ENCODE measurements at places on chromosomes 7 and 10.

- no peak for DNase-seq
Observed at GRCh38 chr7:122430710-122431109, 126.2 kb upstream of the FEZF1 start.

GRCh38 chr7:152674860-152675758, 832 bp downstream of the XRCC2 start:
- no peak for DNase-seq

GRCh38 chr10:91150631-91151030, 69.8 kb upstream of the PCGF5 start:
- no peak for DNase-seq

DNA sequence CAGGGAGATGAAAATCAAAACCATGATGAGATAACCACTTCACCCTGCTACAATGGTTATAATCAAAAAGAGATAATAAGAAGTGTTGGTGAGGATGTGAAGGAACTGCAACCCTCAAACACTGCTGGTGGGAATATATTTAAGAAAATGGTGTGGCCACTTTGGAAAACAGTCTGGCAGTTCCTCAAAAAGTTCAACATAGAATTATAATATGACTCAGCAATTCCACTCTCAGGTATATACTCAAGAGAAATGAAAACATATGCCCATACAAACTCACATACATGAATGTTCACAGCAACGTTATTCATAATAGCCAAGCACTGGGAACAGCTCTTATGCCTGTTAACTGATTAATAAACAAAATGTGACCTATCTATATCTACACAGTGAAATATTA, 104.8 kb downstream of the SLC25A13 start:
- no peak for DNase-seq

DNA sequence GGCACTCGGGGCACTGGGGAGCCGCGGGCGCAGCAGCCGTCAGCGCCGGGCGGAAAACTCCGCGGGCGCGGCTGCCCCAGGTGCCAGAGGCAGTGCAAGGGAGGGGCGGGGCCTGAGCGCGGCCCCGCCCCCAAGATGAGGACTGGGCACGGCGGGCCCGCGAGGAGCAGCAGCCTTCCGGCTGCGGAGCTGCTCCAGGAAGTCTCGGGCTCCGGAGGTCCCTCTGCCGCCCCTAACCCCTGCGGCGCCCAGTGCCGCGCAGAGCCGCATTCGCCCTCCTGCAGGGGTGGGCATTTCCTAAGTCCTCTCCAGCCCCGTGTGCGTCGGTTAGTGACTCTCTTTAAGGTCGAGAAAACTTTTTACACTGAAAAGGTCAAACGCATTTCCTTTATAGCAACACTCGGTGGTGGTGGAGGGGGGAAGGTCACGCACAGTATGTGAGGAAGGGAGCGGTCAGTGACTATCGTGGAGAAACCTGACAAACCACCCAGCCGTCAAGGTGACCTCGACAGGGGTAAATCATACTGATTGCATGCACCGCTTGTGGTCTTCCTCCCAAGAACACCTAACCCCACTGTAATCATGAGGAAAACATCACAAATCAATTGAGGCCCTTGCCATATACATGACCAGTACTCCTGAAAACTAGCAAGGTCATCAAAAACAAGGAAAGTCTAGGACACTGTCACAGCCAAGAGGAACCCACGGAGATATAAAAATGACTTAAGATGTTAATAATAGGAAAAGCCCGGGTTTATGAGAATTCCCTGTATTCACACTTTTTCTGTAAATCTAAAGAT, at the start of gene ANXA11:
TSS of gene ANXA11 (minus strand) at position 61 of the 800 bp plus-strand sequence. CDS start 32,676 bp downstream, outside the sequence.
- DNase-seq, result peak; percentile 61

DNA sequence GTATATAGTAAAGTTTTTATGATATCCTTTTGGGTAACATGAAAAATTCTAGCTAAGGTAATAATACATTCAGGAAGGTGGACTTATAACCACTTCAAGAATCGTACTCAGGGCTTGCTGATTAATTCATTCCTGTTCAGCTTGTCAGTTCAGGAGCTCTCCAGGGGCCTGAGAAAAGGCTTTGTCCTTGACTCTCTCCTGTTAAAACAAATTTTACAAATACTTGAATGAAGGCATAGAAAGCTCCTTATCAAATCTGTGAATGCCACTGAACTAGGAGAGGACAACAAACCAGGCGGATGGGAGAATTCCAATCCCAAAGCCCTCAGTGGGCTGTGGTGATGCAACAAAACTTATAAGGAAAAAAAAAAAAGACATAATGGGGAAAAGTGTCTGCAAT, 354.5 kb upstream of the ZMIZ1 start:
- no peak for DNase-seq

- no peak for DNase-seq
Observed at GRCh38 chr10:59342723-59343122, 19.6 kb downstream of the FAM13C start.

GRCh38 chr10:100341953-100342626, 4.9 kb upstream of the SCD start:
- DNase-seq, result no peak

GRCh38 chr10:90969121-90969534, 48.2 kb upstream of the ANKRD1 start:
- no peak for DNase-seq

DNA sequence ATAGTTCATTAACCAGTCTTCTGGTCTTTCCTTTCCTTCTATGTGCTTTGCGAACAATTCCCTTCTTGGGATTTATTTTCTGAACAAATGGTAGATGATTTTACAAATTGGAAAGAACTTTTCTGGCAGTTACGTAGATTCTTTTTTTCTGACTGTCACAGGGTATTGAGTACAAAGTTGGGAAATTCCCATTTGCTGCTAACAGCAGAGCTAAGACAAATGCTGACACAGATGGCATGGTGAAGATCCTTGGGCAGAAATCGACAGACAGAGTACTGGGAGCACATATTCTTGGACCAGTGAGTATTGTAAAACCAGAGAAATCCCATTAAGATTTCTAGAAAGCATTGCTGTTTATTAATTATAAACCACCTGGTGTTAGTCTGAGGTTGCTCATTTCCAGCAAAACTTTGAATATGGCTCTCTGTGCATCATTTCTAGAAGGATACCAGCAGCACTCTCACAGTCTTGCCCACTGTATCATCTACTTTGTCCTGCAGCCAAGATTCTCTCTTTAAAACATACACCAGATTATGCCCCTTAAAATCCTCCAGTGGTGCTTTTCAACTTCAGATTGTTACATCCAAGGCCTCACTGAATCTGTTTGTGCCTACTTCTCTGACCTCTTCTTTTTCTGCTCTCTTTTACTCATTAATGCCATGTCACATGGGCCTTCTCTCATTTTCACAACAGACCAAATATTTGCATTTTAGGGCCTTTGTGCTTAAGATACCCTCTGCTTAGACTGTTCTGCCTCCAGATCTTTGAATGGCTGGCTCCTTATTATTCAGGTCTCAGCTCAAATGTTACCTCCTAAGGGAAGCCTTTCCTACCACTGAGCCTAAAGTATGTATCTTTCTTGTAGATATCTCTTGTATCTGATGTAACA, 27.0 kb downstream of the DLD start:
- DNase-seq, result no peak

DNA sequence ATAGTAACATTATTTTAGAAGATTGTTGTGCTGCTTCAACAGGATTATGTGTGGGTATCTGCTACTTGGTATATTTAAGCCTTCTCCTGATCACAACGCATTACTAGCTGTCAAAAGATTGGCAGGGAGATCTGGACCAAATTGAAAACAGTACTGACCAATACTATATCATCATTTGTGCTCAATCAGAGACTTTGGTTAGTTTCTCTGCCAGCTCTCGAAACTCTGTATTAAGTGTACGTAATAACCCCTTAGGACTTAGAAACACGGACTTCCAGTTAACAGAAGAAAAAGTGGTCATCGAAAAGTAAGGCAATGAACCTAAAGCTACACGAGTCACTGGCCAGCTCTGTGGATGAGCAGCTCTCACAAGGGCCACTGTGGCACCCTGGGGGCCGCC, 146.0 kb downstream of the EVX1 start:
- DNase-seq, result no peak

GRCh38 chr10:80589726-80590373, 52.1 kb downstream of the SH2D4B start:
- DNase-seq, result no peak

GRCh38 chr7:12567015-12567414, 3.5 kb upstream of the SCIN start:
- no peak for DNase-seq

DNA sequence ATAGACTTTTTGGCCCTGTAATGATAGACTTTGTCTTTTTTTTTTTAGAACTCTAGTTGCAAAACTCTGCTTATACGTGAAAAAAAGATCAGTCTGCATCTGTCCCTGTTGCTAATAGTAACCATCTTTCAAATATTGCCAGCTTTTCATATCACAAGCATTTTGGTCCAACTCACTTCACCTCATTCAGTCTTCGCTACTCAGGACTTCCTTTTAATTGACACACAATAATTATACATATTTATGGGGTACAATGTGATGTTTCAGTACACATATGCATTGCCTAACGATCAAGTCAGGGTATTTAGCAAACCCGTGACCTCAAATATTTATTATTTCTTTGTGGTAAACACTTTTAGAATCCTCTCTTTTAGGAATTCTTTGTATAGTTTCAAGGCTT, 867.0 kb upstream of the C7orf33 start:
- DNase-seq, result no peak

- DNase-seq, result no peak
Observed at GRCh38 chr10:6140141-6140841, 51.5 kb downstream of the RBM17 start.

- no peak for DNase-seq
Observed at GRCh38 chr7:43888993-43889945, 17.1 kb downstream of the URGCP start.

- no peak for DNase-seq
Observed at GRCh38 chr7:15485431-15485830, 76.4 kb downstream of the AGMO start.

GRCh38 chr7:51135576-51135975, 181.0 kb downstream of the COBL start:
- no peak for DNase-seq
